Fibroblast of skin of scalp (primary cell): ENCODE measurements at places on chromosomes 12 and 14.

GRCh38 chr12:86948851-86949250, 692.7 kb upstream of the MGAT4C start:
- DNase-seq: peak; percentile 9

DNA sequence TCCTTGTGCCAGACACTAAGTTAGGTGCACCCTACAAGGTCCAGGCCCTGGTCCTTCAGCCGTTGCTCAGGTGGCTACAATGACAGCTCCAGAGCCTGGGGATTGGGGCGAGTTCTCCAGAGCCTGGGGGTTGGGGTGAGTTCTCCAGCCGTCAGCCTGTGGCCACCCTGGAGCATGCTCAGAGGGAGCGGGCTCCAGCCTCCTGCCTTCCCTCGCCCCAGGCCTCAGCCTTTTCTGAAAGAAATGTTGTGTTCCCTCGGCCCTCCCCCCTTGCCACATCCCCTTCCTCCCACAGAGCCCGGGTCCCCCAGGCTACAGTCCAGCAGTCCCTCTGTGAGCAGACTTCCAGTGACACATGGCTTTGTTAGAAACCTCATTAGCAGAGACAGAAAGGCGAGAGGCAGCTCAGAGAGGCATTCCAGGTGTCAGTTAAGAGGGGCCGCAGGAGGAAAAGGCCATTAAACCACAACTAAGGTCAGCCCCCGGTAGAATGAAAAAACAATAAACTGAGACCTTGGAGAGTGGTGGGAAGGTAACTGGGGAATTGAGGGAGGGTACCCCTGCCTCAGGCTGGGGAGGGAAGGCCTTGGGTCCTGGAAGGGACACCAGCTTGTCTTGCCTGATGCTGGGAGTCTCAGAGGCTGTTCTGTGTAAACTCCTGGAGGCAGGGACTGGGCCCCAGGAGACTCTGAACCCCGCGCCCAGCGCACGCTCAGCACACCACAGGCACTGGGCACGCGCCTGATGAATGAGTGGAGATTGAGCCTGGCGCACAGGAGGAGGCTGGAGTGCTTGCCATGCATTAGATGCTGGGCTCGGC, 23.1 kb upstream of the COL2A1 start:
- no peak for DNase-seq

- DNase-seq: no peak
Observed at GRCh38 chr12:77766224-77766623, 64.5 kb upstream of the NAV3 start.

GRCh38 chr12:3122841-3123678, 45.9 kb downstream of the TSPAN9 start:
- peak; percentile 56 for DNase-seq

DNA sequence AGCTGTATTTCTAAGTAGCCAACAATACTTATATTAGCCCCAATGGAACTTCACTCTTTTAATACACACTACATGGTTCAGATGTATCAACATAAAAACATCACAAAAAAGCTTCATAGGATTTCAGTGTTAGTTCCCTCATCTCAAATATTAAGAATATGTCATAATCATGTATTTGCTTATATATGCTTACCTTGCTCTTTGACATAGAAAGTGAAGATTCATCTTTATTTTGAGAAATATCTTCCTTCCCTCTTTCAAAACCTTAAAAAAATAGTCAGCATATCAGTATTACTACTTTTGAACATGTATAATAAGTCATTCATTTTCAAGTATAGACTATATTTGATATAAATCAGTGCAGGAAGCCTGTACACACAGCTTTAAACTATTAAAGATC, 62.2 kb upstream of the BBS10 start:
- no peak for DNase-seq

DNA sequence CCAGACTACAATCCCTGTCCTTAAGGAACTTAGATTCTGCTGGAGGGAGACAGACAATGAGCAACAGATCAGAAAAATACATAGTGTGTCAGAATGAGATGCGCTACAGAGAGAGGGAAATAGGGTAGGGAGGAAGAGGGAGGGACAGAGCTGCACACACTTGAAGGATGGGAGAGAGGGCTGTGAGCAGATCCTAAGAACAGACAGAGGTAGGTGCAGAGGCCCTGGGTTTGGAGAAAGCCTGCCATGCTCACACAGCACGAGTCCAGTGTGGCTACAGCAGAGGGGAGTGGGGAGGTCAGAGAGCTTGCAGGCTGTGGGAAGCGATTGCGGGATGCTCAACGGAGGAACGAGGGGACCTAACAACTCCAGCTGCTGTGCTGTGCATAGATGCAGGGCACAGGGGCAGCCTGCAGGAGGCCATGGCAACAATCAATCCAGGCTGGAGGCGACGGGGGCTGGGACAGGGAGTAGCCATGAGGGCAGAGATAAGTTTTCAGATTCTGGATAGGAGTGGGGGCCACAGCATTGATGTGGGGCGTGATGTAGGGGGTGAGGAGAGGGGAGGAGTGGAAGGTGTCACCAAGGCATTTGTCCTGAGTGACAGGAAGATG, 20.7 kb downstream of the FAIM2 start:
- no peak for DNase-seq

- peak; percentile 5 for DNase-seq
Observed at GRCh38 chr14:77375973-77376770, 722 bp downstream of the TMED8 start.

DNA sequence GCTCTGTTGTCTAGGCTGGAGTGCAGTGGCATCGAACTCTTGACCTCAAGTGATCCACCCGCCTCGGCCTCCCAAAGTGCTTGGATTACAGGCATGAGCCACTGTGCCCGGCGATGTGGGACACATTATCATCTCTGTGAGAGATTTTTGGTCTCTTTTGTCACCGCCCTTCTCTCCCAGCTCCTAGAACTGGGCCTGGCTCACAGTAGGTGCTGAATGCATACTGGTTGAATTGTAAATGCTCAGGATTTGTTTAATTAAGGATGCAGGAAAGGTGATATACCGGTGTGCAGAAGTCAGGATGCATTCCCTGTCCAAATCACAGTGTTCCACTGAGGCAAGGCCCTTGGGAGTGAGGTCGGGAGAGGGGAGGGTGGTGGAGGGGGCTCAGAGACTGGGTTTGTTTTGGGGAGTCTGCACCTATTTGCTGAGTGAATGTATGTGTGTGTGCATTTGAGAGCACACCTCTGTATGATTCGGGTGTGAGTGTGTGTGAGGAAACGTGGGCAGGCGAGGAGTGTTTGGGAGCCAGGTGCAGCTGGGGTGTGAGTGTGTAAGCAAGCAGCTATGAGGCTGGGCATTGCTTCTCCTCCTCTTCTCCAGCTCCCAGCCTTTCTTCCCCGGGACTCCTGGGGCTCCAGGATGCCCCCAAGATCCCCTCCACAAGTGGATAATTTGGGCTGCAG, 1.0 kb upstream of the KRT18 start:
- DNase-seq: no peak
